ENCODE measurements at places on chromosomes 16 and 17. TPM values are rescaled to one million over a fixed set of nuclear protein-coding genes. Genes with fewer than 3 reads are reported as not detected.

Gene EVPLL
- total RNA-seq, result not detected

Gene PABPN1L
- not detected for total RNA-seq

Gene KRTAP4-4
- not detected for total RNA-seq

Gene HLF
- total RNA-seq, result 0.51 TPM

Gene CALCOCO2
- 65.1 TPM for total RNA-seq

Gene CCL17
- total RNA-seq, result not detected

Gene PCYT2
- 31.6 TPM for total RNA-seq

Gene ATP1B2
- 0.33 TPM for total RNA-seq

Gene CCDC182
- total RNA-seq, result not detected

Gene TNFRSF13B
- total RNA-seq, result not detected

Gene TADA2A
- total RNA-seq, result 19.8 TPM

Gene HSD17B2
- total RNA-seq, result 0.33 TPM

Gene SLC47A1
- 0.26 TPM for total RNA-seq

Gene CDH3
- not detected for total RNA-seq

Gene KRT33A
- not detected for total RNA-seq

Gene ZSCAN10
- not detected for total RNA-seq

Gene RSKR
- 4.1 TPM for total RNA-seq

GRCh38 chr17:64502809-64503208 lies 3.3 kb downstream of the DDX5 start:
- peak; percentile 59 for DNase-seq

DNA sequence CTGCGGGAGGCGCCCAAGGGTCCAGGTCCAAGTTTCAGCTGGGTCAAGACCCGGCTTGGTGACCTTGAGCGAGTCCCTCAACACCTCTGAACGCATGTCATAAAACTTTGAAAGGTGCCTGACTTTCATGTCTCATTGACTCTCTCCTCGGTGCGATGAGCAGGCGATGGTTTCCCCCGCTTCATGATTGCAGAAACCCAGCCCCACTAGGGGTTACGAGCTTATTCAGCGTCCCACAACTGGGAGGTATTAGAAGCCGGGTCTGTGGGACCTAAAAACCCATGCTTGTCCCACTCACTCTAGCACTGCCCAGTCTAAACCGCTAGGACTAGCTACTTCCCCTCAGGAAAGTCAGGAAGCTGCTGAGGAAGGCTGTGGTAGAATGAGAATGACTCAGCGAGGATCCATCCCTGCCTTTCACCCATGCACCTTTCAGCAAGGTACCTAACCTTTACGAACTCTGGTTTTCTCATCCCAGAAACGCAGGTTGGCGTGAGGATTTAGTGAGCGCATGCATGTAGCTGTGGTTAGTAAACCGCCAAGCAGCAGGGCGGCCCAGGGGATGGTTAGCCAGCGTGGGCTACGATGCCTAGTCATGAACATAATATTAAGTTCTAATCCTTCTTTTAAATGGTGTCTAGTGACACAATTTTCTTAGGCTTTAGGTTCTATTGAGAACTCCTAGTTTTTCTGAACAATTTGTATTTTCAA lies 26.2 kb upstream of the RFFL start:
- DNase-seq, result no peak

DNA sequence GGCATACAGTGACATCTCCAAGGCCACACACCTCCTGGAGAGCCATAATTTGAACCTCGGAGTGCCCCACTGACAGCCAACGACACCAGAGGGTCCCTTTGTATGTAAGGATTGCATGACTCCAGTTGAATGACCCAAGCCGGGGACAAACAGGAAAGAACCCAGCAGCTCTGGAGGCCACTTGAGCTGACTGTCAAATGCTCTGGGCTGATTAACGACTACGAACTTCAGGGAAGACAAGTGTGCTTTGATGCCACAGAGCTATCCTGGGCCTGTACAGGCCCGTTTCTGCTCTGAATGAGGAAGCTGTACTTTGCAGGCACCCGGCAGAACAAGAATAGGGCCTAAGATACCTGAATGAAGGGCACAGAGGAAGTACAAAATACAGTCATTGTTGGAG lies 404.6 kb downstream of the SLC39A11 start:
- DNase-seq, result no peak

- no peak for DNase-seq
Measured at GRCh38 chr17:4880857-4881256, 18.5 kb upstream of the C17orf107 start.

- DNase-seq, result no peak
Measured at GRCh38 chr17:17204041-17204591, 2.0 kb downstream of the PLD6 start.

GRCh38 chr17:16048811-16049449 lies 49.3 kb downstream of the TTC19 start:
- DNase-seq, result no peak

DNA sequence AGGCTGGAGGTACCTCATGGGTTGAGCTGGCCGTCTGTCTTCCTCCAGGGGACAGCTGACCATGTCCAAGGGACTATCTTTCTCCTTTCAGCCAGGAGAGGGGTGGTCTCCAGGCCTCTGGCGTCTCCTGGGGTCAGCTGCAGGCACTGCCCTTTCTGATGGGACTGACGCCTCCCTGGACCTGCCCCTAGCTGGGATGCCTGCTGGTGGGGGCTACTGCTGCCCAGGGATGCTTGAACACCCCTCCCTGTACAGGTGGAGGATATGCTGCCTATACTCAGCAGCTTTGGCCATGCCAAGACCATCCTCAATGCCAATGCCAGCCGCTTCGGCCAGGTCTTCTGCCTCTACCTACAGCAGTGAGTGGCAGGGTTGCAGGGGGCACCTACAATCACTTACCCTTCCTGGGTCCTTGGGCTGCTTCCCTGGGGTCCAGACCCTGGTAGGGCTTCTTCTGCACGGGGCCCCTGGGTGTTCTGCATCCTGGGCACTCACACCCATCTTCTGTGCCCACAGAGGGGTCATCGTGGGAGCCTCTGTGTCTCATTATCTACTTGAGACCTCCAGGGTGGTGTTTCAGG lies 4.2 kb downstream of the MYO15B start:
- no peak for DNase-seq

- no peak for DNase-seq
Measured at GRCh38 chr16:6114691-6115090, 1017.1 kb upstream of the EEF2KMT start.

DNA sequence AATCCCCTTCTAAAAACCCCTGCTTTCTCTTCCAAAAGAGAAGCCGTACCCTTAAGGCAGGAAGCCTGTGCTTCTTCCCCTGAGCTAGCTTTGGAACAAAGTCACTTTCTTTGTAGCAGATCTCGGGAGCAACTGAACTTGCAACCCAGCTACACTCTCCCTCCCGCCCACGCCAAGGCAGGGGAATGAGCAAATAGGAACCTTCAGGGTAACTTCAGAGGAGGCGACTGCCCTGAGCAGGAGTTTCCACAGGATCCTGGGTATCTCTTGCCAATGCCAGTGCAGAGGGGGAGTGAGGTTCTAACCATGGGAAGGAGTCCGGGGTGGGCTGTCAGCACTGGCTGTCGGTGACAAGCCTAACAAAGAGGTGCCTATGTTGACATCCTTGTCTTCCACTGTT lies 5.9 kb upstream of the PIRT start:
- no peak for DNase-seq

DNA sequence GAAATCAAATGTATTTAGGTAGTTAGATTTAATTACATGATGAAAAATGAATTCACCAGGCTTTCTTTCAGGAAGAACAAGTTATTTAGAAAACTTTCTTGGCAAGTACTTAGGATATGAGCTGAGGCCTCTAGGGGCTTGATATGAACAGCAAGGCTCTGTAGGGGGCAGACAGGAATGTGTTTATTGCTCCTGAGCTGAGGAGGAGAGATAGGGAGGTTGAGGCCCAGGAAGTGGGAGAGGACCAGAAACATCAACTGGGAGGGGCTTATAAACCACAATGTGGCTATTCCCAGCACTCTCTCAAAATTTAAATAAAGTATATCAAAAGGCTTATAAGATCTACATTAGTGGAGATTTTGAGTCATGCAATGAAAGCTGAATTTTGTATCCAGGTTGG lies 154.0 kb upstream of the MAF start:
- peak; percentile 23 for DNase-seq

GRCh38 chr16:85192238-85193114 lies 80.2 kb upstream of the CIBAR2 start:
- DNase-seq, result no peak

GRCh38 chr17:42562388-42563142 lies 617 bp downstream of the COASY start:
- DNase-seq, result peak; percentile 28

GRCh38 chr16:23424292-23424958 lies 28.6 kb downstream of the COG7 start:
- peak; percentile 37 for DNase-seq

GRCh38 chr16:70331588-70332358 lies 14.9 kb upstream of the DDX19A start:
- DNase-seq, result peak; percentile 9

DNA sequence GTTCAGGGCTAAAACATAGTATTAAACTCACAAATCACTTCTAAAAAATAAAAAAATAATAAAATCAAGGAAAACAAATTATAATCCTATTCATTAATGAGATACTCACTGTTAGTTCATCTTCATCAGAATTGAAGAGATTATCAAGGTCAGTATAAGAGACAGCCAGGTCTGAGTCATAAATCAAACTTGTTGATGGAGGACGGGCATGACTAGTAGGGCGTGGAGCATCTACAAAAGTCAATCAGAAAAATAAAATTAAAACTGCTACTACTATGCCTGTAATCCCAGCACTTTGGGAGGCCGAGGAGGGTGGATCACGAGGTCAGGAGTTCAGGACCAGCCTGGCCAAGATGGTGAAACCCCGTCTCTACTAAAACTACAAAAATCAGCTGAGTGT lies 59.1 kb upstream of the INTS2 start:
- no peak for DNase-seq

DNA sequence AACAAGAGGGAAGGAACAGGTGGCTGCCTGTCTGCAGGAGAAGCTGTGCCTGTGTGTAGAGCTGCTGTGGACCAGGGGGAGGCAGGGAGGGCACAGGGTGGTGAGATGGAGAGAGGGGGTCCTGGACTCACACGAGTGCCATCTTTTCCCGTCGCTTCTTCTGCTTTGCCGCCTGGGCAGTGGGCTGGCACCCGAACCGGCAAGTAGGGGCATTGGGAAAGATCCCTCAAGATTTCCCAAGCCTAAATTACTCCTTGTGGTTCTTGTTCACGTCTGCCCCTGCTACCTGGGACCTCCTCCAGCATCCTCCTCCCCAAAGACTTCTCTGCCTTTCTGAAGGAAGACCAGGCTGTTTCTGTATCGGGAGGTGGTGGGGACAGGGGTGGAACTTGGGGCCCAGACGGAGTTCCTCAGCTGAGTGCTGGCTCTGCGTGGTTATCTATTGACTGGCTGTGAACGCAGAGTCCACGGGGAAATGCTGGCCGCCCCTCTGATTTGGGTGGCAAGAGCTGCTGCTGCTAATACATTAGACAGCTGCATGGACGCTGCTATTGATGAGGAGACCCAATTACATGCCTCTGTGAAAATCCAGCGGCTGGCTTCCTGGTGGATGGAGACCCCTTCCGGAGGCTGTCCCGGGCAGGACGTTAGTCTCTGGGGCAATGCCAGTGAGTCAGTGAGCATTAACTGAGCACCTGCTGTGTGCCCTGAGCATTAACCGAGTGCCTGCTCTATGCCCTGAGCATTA lies 114.5 kb downstream of the OR1D5 start:
- no peak for DNase-seq

DNA sequence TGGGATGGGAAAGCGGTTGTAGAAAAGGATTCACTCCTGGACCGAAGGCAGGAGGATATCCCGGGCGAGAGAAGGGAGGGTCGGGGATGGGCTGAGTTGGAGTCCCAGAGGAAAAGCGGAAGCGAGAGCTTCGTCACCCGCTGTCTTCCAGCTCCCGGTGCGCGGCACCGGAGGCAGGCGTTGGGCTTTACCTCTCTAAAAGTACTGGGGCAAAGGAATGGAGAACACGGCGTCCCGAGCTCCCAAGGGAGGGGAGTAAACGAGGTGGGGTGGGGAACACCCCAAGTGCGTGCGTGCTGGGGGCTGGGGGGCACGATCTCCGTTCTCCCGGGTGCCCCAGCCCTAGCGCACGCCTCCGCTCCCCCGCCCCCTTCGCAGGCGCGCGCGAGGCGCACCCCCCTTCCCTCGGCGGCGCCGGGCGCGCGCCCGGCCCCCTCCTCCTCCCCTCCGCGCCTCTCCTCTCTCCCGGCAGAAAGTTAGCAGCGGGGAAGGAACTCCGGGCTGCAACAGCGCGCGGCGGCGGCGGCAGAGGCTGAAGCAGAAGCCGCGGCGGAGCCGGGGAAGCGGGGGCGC lies at the start of gene HS3ST4:
HS3ST4 (plus strand) TSS at position 441 of the 573 bp plus-strand sequence.
- DNase-seq, result no peak

DNA sequence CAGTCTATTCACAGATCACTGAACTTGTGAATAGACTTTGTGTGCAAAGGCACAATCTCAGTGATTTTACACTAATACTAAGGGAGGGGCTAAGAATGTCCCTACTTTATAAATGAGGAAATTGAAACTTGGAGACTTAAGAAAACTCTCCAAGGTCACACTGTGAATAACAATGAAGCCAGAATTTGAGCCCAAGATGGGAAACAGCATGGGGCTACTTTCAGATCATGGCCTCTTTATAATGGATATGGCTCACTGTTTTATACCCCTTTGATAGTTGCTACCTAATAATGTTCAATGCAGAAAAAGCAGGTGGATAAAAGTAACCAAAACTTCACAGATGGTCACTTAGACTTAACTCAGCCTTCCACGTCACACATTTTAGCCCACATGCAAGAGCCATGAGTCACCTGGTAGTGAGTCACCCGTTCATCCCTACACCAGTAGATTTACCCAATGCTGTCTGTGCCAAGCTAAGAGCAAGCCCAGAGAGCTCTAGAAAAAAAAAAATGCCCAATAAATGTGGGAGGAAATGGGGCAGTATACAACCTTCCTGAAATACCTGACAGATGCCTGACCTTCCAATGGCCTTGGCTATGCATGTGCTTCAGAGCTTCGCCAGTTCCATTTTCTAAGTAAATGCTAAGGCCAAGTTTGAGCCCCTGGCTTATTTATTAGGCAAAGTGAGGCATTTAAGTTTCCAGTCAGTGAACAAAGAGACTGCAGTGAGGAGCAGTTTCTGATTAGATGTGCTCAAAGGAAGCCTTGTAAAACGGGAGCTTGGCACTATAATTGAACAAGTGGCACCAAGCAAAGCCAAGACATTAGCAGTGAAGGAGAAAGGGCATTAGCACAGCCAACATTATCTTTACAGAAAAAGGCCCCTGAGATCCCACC lies 219.7 kb downstream of the TMEM114 start:
- no peak for DNase-seq

DNA sequence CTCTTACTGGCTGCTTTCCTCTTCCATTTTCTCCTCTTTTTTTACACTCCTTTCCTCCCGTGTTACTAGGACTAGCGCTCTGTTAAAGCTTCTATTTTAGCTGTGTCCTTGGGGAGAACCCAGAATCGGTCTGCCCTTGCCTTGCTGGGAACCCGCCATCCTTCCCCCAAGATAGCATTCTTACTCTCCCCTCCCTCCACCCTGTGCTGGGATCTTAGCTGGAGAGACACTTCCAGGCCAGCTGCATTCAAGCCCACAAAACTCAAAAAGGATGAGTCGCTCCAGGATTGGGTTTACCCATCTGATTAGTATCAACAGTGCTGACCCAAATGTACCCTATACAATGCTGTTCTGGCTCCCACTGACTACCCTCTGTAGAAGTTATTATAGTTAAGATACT lies 200.5 kb upstream of the ASIC2 start:
- no peak for DNase-seq

- no peak for DNase-seq
Measured at GRCh38 chr17:60284709-60285108, 107.2 kb downstream of the USP32 start.

GRCh38 chr16:76541070-76541469 lies 263.9 kb downstream of the CNTNAP4 start:
- DNase-seq, result no peak

Measured in fibroblast of lung (primary cell).